NCI-H146 (cell line): ENCODE measurements at places on chromosomes 13 and 19.

DNA sequence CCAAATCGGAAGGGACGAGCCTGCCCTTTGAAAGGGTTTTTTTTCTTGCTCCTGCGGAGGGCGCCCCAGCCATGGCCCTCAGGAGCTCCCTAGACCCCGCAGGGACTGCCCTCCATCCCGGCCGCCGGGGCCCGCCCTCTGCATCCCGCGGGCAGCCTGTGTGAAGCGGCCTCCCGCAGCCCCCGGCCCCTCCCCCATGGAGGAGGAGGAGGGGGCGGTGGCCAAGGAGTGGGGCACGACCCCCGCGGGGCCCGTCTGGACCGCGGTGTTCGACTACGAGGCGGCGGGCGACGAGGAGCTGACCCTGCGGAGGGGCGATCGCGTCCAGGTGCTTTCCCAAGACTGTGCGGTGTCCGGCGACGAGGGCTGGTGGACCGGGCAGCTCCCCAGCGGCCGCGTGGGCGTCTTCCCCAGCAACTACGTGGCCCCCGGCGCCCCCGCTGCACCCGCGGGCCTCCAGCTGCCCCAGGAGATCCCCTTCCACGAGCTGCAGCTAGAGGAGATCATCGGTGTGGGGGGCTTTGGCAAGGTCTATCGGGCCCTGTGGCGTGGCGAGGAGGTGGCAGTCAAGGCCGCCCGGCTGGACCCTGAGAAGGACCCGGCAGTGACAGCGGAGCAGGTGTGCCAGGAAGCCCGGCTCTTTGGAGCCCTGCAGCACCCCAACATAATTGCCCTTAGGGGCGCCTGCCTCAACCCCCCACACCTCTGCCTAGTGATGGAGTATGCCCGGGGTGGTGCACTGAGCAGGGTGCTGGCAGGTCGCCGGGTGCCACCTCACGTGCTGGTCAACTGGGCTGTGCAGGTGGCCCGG is 815 bp downstream of the MAP3K10 start:
- peak; percentile 62 for DNase-seq

DNA sequence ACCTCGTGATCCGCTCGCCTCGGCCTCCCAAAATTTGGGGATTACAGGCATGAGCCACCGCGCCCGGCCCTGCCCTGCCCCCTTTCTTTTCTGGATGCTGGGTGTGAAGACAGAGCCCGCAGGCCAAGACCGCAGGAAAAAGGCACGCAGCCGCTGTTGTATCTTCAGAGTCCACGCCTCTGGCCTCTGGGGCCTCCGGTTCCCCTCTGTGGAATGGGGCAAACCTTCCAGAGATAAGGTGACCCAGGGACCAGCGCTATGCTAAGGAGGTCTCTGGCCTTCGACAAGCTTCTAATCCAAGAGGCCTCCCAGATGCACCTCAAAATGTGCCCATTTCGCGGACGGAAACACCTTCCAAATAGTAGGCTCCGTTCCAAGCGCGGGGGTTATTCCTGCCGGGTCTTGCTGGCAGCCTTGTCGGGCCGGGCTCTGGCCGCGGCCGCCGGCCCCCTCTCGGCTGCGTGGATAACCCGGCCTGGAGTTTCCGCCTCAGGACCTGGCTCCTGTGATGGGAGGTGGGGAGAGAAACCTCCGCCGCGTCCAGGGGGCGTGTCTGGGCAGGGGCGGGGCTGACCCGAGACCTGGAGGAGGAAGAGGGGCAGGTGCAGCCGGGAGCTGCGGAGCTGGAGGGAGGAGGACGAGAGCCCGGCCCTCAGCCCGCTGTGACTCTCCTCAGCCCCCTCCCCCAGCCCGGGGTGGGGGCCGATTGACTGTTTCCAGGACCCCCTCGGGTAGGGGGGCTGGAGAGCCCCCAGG is 13.1 kb downstream of the TJP3 start:
- DNase-seq, result peak; percentile 92

- DNase-seq, result peak; percentile 9
Observed at GRCh38 chr13:100131863-100132574, 43.1 kb downstream of the PCCA start.

DNA sequence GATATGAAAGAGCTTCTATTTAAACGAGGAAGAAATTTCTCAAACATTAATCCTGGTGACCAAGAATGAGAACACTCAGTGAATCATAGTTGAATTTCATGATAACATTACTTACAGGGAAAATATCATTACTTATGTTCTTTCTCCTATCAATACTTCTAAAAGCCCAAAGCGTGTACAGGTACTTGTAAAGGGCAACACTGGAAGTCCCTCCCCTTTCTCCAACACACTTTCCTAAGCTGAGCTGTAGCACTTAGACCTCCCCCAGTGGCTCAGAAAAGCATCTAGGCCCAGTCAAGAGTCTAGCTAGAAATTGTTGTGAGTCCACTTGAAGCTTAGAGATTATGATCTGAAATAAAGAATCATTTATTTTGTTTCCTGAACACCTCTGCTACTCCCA is 150.7 kb downstream of the ABCC4 start:
- no peak for DNase-seq

- DNase-seq, result no peak
Observed at GRCh38 chr13:29664591-29664990, 69.1 kb upstream of the SLC7A1 start.

DNA sequence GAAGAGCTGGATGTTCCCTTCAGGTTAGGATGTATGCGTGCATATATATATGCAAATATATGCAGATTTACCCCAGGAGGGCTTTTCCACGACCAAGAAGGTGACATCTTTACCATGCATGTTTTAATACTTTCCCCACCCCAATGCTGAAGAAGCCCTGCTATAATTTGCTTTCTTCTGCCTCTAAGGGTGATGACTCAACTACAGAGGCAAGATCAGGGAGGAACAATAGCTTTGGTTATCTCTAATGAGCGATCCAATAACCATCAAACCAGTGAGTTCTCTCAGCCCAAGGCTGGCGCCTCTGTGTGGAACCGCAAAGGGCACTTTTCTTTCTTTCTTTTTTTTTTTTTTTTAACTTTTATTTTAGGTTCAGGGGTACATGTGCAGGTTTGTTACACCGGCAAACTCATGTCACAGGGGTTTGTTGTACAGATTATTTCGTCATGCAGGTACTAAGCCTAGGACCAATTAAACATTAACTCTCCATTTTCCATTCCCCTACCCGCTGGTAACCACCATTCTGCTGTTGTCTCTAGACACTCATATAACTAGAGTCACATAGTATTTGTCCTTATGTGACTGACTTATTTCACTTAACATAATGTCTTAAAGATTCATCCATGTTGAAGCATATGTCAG is 25.7 kb upstream of the UBE2L5 start:
- no peak for DNase-seq

GRCh38 chr19:4389064-4389375 is 11.3 kb downstream of the SH3GL1 start:
- DNase-seq, result no peak

DNA sequence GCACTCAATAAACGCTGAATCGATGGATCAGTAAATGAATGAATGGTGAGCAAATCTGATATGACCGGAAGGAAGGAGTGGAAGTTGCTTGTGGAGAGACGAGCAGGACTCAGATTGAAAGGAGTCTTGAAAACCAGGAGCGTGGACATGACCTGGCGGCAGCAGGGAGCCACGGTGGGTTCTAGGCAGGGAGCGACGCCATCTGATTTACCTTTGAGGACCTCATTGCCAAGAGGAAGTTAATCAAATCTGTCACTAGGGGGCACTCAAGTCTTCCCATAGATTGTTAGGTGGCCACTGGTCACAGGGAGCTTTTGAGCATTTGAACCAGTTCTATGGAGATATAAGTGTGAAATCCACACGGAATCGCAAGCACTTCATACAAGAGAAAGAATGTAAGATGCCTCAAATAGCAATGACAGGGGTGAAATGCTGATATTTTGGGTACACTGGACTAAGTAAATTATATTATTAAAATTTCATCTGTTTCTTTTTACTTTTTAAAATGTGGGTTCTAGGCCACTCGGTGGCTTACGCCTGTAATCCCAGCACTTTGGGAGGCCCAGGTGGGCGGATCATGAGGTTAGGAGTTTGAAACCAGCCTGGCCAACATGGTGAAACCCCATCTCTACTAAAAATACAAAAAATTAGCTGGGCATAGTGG is 9.2 kb upstream of the FBN3 start:
- peak; percentile 74 for DNase-seq

DNA sequence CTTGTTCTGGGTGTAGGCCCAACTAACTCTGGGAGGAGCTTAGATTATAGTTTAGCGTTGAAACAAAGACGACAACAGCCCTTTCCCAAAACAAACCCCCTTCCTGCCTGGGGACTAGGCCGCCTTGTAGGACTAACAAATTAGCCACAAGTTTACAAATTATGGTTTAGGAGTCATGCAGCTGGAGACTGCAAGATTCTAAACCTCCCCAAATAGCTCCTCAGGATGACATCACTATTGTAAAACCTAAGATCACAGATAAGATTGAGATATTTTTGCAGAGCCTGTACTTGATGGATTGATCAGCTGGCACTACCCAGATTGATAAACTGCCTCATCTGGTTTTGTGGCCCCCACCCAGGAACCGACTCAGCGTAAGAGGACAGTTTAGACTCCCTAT is 2.3 kb upstream of the SLC25A15 start:
- no peak for DNase-seq

DNA sequence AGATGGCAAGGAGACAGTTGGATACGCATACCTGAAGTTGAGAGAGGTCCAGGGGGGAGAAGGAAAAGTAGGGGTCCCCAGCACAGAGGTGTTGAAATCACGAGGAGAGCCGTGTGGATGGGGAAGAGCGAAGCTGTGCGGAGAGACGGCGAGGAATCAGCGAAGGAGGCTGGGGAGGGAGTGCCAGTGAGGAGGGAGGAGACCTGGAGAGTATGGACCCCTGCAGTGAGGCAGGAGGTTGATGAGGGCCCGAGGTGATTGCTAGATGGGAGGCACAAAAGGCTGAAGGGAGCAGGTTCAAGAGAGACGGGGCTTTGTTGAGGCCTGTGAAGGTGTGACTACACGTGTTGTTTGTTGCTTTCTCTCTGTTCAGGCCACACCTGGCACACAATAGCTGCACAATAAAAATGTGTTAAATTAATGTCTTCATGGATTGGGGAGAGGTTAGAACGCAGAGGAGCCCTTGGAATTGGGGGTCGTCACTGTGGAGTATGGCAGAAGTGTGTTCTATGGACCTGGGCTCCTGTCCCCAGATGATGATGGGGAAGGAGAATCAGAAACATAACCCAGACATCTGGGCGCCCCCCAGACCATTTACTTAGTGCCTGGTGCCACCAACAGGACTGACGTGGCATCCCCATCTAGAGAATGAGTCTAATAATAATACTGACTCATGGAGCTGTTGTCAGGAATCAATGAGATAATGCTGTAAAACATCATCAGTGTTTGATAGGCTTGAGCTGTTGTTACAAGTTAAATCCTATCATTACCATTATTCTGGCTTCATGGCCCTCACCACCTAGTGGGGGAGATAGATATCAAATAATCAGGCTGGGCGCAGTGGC is 137.5 kb downstream of the SIPA1L3 start:
- peak; percentile 10 for DNase-seq

DNA sequence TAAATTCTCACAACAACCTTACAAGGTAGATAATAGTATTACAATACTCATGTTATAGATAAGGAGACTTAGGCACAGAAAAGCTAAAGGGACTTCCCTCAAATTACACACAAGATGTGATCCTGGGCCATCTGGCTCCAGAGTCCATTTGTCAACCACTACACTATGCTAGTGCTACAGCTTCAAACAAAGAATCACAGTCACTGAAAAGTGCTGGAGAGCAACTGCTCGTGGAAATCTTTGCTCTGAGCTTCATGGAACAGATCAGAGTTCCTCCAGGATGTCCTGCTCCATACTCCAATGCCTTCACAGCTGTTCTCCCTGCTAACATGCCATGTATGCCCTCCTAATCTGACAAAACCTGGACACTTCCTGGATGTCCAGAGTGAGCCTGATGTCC is 271.2 kb downstream of the ENOX1 start:
- DNase-seq, result no peak

GRCh38 chr19:57786906-57787305 is 17.4 kb downstream of the ZNF586 start:
- DNase-seq, result no peak
